ENCODE measurements at places on chromosomes 4 and X. TPM values are rescaled to one million over a fixed set of nuclear protein-coding genes. Genes with fewer than 3 reads are reported as not detected.

GRCh38 chrX:19774905-19775304 is 112.5 kb downstream of the SH3KBP1 start:
- no peak for DNase-seq

- DNase-seq: no peak
Observed at GRCh38 chrX:13144927-13145655, 100.7 kb upstream of the FAM9C start.

DNA sequence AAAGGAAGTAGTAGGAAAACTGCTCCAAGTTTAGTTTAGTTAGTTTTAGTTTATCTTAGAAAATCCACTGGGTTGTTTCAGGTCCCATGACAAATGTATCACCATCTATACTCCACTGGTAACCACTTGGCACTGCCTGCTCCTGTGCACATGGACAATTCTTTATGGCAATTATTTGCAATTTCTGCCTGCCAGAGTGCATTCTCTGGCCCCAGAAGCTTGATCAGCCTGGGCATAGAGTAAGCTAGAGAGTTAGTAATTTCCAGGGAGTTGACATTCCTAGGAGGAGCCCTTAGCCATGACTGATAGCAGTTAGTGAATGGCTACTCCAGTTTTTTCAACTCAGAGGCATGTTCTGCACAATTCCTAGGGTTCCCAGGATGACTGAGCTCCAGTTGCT is 203.2 kb upstream of the FGF13 start:
- no peak for DNase-seq

- no peak for DNase-seq
Observed at GRCh38 chr4:137545461-137545861, 13.2 kb upstream of the PCDH18 start.

- DNase-seq: no peak
Observed at GRCh38 chr4:72496119-72496518, 72.9 kb downstream of the ADAMTS3 start.

The GPR82 gene
- total RNA-seq: not detected

- no peak for DNase-seq
Observed at GRCh38 chr4:68907245-68907644, 44.4 kb downstream of the UGT2A3 start.

DNA sequence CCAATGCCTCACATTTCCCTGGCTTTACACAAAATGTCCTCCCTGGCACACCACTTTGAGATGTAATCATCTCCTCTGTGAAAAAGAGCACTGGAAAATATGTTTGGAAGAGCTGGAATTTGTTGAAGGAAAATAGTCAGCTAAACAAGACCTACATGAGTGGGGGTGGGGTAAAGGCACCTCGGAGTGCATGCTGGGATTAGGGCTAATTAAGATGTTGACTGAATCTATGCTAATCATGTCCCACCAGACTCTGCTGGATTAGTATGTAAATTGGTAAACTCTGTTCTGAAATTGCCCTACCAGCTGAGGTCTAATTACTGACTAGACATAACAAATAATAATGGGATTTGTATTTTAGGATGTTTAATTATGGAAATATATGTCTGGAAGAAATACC is 46.8 kb upstream of the MID1 start:
- no peak for DNase-seq

DNA sequence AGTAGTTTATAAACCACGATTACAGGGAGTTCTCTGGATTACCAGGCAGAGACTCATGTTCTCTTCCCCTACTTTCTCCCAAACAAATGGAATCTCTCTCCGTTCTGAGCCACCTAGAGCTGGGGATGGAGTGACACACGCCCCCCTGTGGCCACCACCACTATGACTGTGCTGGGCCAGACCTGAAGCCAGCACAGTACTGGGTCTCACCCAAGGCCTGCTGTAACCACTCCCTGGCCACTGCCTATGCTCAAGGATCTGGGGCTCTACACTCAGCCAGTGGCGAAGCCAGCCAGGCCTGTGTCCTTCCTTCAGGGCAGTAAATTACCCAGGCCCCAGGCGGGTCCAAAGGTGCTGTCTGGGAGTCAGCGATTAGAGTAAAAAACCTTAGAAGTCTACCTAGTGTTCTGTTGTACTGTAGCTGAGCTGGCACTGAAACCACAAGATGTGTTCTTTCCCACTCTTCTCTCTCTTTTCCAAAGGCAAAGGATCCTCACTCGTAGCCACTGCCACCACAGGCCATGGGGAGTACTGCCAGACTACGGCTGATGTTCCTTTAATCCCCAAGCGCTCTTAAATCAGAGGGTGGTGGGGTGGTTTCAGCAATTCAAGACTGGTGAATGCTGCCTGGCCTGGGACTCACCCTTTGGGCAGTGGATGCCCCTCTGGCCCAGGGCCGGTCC is 412.2 kb upstream of the ARX start:
- peak; percentile 27 for DNase-seq

- DNase-seq: no peak
Observed at GRCh38 chrX:148069759-148070503, 88.8 kb downstream of the FMR1NB start.

DNA sequence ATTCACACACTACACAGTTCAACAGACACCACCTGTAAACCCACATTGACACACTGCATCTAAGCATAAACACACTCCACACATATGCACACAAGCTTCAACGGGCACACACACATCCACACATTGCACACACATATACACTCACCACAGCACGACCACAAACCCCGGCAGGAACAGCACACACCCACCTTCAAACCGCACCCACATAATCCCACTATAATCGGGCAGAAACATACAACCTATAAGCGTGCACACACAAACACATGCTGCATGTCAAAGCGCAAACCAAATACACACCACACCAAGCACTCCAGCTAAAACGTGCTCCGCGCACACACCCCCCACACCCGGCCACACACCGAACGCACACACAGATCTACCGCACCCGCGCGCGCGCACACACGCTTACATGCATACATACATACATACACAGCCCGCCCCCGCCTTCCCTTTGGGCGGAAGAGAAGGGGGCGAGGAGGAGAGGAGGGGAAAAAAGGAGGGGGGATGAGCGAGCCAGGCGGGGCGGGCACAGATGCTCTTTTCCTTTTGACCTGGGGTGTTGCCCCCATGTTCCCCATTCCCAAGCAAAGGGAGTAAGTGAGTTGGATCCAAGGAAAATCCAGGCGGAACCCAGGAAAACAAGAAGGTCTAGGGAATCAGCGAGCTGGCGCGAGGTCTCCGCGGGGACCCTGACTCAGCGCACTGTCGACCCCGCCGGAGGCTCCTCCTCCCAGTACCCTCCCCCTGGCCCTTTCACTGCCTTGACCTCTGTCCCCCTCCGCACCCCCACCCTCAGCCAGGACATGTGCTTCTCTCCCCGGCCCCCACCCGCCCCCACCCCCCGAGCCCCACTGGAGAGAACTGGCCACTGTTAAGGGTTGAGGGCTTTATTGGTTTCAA is 9.9 kb downstream of the ARHGAP36 start:
- no peak for DNase-seq

GRCh38 chrX:130874751-130875150 is 28.3 kb downstream of the ENOX2 start:
- no peak for DNase-seq

DNA sequence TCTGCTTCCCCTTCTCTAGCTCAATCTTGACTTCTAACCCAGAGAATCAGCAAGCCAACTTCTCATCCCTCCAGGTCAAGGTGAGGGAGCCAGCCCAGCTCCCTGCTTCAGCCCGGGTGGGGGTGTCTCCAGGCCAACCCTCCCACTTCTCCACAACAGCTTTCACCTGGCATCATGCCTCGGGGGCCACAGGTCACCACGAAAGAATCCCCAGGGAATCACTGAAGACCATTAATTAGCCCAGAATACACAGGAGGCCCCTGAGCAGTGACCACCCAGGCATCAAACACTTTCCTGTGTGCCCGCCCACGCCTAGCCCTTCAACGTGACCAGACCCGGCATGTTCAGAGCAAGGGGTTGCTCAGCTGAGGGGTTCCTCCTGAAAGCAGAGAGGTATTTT is 646.7 kb downstream of the BCOR start:
- DNase-seq: no peak

DNA sequence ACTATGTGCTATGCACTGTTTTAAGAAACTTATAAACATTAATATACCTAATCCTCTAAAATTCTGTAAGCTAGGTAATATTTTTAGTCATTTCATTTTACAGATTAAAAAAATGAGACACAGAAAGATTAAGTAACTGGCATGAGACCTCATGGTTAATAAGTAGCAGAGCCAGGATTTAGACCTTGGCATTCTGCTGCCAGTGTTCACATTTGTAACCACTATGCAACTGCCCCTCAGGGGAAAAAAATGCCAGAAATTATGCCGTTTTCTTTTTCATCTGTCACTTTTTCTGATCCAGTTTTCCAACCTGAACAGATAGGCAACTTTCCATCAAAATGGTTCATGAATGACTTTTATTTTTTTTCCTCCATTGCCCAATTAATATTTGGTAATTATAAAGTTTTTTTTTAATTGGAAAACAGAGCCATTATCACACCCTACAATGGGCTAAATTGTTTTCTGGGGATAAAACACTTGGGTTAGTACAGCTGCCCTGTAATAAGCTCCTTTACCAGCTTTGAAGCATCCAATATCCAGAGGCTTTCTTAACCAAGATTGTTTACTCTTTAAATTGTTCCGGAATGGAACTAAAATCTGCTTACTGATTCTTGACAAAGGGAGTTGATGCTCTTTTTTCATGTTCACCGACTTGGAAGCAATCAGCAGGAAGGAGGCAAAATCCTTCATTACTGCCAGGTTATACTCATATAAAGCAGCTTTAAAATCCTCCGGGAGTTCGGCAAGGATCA is 56.4 kb upstream of the DDX60 start:
- DNase-seq: no peak

DNA sequence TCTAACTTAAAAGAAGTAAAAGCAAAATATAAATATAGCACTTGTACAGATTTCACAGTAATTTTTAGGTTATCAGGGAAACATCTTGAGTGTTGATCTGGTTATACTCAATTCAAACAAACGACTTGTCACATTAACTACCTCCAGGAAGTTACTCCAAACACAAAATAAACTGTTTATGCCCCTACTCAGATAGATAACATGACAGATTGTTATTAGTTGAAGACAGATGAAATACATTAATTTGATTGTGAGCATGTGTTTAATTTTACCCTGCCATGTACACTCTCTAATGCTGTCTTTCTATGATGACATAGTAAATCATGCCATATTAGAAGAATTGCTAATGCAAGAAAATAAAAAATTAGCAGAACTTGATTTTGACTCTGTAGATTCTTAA is 88.0 kb downstream of the RAB28 start:
- no peak for DNase-seq

The OTUD6A gene
- total RNA-seq: not detected

GRCh38 chr4:10639100-10639499 is 45.5 kb downstream of the CLNK start:
- no peak for DNase-seq

The F8A1 gene
- 24.4 TPM for total RNA-seq

DNA sequence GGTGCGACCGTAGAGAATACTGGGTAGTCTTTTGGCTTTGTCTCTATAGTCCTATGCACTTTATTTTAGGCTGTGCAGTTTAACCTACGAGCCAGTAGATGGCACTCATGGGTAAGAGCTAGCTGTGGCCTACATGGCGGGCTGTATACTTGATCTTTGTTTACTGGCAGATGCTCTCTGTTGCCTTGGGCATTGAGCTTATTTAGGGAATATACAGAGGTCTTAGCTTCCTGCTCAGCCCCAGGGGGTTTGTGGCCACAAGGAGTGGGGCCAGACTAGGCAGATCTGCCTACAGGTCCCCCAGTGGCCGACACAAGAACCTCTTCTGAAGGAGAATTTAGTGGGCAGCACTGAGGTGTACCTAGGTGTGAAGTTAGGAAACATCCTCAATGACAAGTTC is 227.6 kb upstream of the HDX start:
- DNase-seq: peak; percentile 3

- no peak for DNase-seq
Observed at GRCh38 chr4:63529581-63530337, 879.5 kb downstream of the TECRL start.

GRCh38 chr4:189498457-189498856 is 442.2 kb upstream of the FRG1 start:
- DNase-seq: no peak

DNA sequence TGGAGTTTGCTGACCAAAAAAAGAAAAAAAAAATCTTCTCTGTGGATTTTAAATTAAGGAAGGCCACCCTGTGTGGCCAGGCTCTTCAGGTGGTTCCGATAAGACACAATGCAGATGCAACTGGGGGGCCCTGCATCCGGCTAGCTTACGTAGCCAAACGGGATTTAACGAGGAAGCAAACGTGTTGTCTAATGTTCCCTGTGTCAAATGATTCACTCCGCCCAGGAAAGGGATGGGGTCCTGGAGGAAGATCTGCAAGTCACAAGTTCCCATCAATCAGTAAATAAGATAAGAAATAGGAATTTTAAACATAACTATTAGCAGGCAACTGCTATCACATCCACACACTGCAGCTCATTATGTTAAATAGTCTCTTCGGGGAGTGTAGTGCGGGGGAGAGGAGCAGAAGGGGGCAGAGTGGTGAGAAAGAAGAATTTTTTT is 216.4 kb upstream of the GYPA start:
- DNase-seq: peak; percentile 19

All from endothelial cell (in vitro differentiated cells).